ENCODE measurements at places on chromosomes 1 and 21.

- DNase-seq = peak; percentile 40
These were observed 65.0 kb downstream of the LRRC40 start for GRCh38 chr1:70140343-70140742.

DNA sequence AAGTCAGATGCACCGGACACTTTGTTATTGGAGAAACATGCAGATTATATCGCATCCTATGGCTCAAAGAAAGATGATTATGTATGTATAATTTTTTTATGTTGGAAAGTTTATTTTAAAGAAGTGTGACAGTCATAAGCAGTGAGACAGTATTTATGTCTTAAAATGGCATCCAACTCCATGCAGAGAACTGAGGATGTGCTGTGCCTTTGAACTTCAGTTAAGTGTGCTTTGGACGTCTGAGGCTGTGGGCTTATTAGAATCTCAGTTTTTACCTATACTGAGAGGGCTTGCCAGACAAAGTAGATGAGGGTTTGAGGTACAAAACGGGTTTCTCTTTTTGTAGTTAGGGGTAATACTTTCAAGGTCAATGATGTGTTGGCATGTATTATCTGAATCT lies 1.5 kb downstream of the RABGGTB start:
- no peak for DNase-seq

DNA sequence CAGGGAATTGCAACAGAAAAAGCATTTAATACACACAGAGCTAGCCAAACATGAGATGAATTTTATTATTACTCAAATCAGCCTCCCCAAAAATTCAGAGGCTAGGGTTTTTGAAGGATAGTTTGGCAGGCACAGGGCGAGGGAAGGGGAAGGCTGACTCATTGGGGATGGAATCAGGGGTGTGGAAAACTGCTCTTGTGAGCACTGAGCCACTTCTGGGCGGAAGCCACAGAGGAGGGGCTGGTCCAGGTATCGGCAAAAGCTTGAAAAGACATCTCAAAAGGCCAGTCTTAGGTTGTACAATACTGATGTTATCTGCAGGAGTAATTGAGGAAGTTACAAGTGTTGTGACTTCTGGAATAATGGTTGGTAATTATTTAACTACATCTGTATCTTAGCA lies 109.4 kb downstream of the TLR5 start:
- no peak for DNase-seq

GRCh38 chr1:246788895-246789338 lies 64.7 kb downstream of the SCCPDH start:
- no peak for DNase-seq

GRCh38 chr1:231335663-231336602 lies 1.7 kb downstream of the EXOC8 start:
- no peak for DNase-seq

- DNase-seq = no peak
These were observed 20.7 kb downstream of the PDIK1L start for GRCh38 chr1:26132128-26132833.

GRCh38 chr1:26996024-26996423 lies 2.5 kb downstream of the TRNP1 start:
- peak; percentile 84 for DNase-seq

Data from hepatic stellate cell (primary cell).